ENCODE measurements at places on chromosomes 3 and 15. TPM values are rescaled to one million over a fixed set of nuclear protein-coding genes. Genes with fewer than 3 reads are reported as not detected.

Gene DPPA4
- total RNA-seq = not detected

Gene CACNA1D
- under 0.01 TPM for total RNA-seq

Gene CADPS
- under 0.01 TPM for total RNA-seq

Gene RPL14
- 216 TPM for total RNA-seq

Gene HIGD2B
- total RNA-seq = not detected

Gene CYP1A2
- not detected for total RNA-seq

Gene C3orf70
- total RNA-seq = 1.1 TPM

All from subcutaneous preadipocyte (primary cell).